ENCODE measurements at places on chromosomes 4 and X.
A peak's percentile ranks its signal among the peaks of the same experiment; 100 is the strongest.

- peak; percentile 16 for DNase-seq
Measured at GRCh38 chrX:48631376-48632090, 34.2 kb downstream of the WDR13 start.

GRCh38 chr4:114056599-114056998 lies 77.2 kb upstream of the ARSJ start:
- DNase-seq, result no peak

- no peak for DNase-seq
Measured at GRCh38 chrX:95945528-95945927, 739.1 kb upstream of the DIAPH2 start.

- DNase-seq, result peak; percentile 63
Measured at GRCh38 chrX:38803588-38804431, 2.6 kb downstream of the MID1IP1 start.
